ENCODE measurements at places on chromosomes 7 and 10.

- no peak for DNase-seq
Observed at GRCh38 chr10:132336919-132337407, 5.0 kb downstream of the LRRC27 start.

- DNase-seq = no peak
Observed at GRCh38 chr7:129522971-129523340, 20.6 kb downstream of the SMKR1 start.

DNA sequence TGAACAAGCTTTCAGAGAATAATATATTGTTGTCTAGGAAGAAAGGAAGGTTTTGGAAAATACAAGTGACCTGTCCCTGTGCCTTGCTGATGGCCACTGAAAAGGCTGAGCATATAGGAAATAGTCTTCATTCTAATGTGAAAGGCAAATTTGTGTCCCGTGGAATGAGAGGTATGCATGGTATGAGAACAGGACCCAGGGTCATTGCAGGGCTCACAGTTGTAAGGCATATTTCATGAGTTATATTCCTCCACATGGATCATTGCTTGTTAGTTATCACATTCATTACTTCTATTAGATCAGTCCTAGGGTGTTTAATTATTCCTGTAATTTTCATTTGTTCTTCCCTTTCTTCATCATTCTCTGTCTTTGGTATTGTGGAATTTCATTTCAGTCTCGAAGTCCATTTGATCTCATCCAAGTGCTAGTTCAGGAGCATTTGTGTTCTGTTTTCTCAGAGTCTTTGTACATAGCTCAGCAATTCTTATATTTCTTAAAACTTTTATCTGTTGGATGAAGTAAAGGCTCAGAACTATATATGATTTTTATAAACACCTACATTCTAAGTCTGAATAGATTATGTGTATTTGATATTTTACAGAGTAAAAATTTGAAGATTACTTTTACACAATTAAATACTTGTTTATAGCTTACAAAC lies 39.4 kb upstream of the ARHGAP21 start:
- no peak for DNase-seq

DNA sequence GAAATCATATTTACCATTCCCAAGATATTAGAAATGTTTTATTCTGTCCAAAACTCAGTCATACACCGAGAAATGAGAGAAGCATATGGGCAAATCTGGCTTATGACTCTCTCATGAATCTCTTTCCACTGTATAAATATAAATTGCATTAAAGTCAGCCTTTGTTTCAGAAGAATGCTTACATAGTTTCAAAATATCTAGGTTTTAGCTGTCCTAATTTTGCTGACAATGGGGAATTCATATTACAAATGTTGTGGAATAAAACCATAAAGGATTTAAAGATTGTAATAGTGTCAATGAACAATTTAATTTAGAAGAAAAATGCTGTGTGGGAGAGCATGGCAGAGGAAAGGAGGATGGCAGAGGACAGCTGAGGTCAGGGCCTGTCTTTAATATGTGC lies 185.0 kb upstream of the THSD7A start:
- no peak for DNase-seq

DNA sequence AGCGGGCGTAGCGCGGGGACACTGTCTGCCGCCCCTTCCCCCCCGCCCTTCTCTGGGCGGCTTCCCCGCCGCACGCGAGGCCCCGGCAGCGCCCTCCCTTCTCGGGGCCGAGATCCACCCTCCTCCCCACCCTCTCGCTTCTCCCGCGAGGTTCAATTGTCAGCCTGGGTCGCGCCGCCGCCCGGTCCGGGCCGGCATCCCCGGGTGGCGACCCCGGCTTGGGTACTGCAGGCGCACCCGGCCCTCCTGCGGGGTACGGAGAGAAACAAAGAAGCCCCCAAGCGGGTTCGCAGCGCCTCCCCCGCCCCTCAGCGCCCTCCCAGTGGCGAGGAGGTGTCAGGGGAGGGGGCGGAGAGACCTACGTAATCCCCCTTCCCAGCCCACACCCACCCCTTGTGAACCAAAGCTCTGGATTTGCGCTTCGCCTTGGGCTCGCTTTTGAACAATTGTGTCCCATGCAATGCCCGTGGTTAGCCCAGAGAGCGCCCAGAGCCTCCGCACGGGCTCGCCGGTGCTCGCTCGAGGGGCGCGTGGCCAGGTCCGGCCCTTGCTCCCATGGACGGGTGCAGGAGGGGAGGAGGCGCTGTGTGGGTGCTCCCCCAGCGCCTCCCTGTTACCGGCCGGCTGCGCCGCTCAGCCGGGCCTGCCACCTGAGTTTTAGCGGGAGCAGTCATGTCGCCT lies 634 bp downstream of the HECW1 start:
- no peak for DNase-seq

DNA sequence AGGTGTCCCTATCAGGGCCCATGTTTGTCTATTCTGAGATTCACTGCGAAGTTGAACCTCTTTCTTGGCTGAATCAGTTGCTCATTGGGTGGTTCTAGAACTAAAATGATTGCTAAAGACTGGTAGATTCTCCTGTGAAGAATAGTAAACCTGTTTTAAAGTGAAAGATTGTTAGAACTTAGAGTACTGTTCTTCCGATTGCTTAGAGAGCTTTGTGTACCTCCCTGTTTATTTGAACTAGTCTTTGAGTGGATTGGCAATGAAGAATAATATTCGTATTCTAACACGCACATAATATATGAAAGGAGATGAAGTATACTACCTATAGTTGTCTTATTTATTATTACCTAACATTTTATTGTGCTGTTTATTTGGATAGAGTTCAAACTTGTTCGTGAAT lies 124.8 kb upstream of the RPA3 start:
- DNase-seq = no peak

DNA sequence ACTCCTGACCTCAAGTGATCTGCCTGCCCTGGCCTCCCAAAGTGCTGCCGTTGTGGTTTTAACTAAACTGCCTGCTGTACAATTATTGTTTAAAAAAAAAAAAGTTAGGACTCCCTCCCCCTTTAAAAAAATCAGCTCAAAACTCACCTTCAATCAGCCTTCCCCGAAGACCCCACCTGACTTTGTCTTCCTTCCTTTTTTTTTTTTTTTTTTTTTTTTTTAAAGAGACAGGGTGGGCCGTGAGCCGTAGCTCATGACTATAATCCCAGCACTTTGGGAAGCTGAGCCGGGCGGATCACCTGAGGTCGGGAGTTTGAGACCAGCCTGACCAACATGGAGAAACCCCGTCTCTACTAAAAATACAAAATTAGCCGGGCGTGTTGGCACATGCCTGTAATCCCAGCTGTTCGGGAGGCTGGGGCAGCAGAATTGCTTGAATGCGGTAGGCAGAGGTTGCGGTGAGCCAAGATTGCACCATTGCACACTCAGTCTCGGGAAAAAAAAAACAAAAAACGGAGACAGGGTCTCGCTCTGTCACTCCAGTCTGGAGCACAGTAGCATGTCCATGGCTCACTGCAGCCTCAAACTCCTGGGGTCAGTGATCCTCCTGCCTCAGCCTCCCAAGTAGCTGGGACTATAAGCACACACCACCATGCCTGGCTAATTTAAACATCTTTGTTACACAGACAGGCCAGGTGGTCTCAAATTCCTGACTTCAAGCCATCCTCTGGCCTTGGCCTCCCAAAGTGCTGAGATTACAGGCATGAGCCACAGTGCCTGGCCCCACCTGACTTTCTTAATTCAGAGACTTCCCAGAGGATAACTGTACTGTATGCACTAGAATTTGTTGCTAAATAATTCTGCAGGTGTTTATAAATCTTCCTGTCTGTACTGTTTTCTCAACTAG lies 3.2 kb downstream of the FIS1 start:
- DNase-seq = no peak

DNA sequence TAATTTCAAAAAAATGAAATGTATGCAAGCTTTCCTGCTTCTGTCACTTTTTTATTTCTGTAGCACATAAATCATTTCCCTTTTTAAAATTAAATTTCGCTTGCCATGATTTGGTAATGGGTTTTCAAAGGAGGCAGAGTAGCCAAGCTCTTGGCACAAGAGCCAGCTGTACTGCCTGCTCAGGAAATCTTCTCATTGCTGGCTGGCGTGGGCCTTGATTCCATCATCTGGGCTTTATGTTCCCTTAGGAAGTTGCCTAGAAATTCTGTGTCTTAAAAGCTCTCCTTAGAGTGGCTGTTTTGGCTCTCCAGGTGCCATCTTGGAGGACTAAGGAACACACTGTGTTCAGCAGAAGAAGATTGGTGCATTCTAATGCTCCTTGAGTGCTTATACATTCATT lies 107.4 kb downstream of the ARID5B start:
- DNase-seq = no peak

DNA sequence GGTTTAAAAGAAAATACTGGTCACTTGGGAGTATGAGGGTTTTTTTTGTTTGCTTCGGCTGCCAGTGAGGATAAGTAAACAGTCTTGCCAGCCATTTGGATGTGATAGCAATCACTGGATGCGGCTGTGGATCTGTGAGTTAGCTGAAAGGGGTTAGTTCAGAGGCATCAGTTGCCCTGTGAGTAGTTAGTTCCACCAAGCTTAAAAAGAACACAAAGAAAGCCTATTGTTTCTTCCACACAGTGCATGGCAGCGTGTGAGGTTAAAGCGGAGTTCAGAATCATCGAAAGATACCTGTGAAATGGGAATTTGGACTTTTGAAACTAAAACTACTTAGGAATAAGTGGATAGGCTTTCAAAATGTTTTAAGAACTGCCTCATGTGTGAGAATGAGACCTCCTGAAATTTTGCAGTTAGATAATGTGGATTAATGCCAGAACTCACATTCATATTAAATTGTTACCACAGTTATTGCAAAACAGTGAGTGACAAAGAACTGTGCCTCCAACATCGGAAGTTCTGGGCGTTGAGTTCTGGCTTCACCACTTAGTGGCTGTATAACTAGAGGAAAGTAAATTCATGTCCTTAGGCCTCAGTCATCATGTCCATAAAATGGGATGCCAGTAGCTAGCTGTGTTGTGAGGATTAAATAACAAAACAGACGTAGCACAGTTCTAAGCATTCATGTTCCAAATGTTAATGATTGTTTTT lies 31.3 kb downstream of the KIAA1217 start:
- DNase-seq = no peak

DNA sequence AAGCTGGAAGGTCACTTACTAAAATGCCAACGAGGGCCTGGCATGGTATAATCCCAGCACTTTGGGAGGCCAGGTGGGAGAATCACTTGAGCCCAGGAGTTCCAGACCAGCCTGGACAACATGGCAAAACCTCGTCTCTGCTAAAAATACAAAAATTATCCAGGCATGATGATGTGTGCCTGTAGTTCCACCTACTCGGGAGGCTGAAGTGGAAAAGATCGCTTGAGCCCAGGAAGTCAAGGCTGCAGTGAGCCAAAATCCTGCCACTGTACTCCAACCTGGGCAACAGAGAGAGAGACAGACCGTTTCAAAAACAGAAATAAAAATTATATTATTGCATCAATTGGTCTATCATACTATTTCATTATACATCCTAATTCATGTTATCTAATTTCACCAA lies 18.1 kb upstream of the FAM53B start:
- no peak for DNase-seq

DNA sequence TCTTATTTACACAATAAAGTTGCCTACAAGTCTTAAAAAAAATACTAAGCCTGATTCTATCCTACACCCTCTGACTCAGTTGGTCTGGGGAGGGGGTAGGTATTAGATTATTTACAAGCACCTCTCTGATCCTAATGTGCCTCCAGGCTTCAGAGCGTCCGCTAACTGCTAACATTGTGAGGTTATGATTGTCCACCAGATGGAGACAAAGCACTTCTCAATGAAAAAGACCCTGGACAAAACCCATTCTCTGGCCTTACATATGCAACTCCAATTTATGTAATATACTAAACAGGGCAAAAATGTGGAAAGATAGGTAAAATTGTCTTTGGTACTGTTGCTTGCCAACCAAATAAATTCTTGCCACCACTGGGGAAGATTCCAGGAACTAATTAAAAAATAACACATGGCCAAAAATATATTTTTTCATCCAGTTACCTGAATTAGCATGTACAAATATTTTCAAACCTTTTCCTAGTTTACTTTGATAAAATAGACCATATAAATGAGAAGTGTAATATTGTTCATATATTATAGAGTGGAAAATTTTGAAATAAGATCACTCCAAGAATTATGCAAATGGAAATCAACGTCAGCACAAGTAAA lies 92.4 kb downstream of the KIF20B start:
- no peak for DNase-seq

GRCh38 chr7:72190146-72190545 lies 222.0 kb downstream of the CALN1 start:
- DNase-seq = no peak

GRCh38 chr7:28224172-28224571 lies 43.6 kb upstream of the JAZF1 start:
- DNase-seq = no peak

GRCh38 chr10:13794992-13795612 lies 208.3 kb downstream of the PRPF18 start:
- no peak for DNase-seq

GRCh38 chr7:11540271-11540761 lies 291.7 kb downstream of the THSD7A start:
- no peak for DNase-seq

GRCh38 chr7:66960192-66960591 lies 35.2 kb downstream of the SBDS start:
- DNase-seq = no peak

GRCh38 chr10:74145133-74145532 lies 5.5 kb downstream of the AP3M1 start:
- DNase-seq = no peak

- DNase-seq = no peak
Observed at GRCh38 chr7:111485701-111486380, 76.5 kb downstream of the IMMP2L start.

- DNase-seq = no peak
Observed at GRCh38 chr10:127872011-127872761, 20.6 kb downstream of the CLRN3 start.

DNA sequence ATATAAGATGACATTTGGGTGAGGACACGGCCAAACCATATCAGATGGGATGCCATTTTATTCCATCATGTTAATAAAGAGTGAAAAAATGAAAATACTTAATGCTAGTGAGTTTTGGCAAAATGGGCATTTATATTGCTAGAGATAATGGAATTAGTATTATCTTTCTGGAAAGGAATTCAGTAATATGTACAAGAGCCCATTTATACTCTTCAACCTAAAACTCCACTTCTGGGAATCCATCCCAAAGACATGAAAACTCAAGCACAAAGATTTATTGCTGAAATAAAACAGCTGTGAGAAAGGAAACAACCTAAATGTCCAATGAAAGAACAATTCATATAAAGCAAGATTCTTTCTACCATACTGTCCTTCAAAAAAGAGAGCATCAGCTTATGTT lies 96.0 kb upstream of the TMEM168 start:
- DNase-seq = no peak

DNA sequence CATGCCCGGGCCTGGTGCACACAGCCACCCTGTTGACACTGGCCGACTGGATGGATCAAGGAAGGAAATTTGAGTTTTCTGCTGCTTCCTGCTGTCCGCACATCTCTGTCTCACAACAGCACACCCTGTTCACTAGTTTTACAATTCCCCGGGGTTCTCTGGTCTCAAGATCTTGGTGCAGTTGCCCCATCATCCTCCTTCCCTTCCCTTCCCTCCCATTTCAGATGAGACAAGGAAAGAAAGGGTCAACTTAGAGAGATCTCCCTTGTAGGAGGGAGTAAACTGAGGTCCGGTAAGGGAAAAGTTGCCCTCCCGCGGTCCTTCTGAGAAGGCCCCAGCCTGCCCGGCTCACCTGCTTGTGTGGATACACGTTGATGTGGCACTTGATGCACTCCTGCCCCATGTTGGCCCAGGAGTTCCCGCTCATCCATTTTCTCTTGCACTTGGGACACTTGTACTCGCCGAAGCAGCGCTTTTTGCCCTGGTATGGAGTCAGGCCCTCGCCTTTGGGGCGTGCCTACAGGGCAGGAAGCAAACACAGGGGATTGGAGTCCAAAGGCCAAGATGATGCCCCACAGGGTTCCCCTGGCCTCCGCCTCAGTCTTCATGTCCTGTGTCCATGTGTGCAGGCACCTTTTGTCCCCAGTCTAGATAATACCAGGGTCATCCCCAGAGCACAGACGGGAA lies 46.8 kb downstream of the PPIF start:
- no peak for DNase-seq
